ENCODE measurements at places on chromosomes 12 and 14.

DNA sequence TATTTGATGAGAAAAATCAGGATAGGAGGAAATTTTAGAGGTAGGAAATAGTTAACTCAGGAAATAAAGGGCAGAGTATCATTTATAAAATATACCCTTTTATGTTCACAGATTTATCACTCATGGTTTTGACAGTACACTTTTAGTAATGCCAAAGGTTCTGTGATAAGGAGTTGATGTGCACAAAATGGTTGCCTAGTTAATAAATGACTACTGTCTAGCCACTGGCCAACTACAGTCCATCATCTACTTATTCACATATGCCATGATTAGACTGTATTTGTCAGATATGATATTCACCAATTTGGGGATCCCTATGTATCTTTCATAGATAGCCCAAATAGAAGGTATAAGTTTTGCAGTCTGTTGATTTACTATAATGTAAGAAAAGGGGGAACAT, 19.2 kb upstream of the GXYLT1 start:
- DNase-seq: no peak

- no peak for DNase-seq
Measured at GRCh38 chr12:75933101-75933500, 98.5 kb downstream of the PHLDA1 start.

DNA sequence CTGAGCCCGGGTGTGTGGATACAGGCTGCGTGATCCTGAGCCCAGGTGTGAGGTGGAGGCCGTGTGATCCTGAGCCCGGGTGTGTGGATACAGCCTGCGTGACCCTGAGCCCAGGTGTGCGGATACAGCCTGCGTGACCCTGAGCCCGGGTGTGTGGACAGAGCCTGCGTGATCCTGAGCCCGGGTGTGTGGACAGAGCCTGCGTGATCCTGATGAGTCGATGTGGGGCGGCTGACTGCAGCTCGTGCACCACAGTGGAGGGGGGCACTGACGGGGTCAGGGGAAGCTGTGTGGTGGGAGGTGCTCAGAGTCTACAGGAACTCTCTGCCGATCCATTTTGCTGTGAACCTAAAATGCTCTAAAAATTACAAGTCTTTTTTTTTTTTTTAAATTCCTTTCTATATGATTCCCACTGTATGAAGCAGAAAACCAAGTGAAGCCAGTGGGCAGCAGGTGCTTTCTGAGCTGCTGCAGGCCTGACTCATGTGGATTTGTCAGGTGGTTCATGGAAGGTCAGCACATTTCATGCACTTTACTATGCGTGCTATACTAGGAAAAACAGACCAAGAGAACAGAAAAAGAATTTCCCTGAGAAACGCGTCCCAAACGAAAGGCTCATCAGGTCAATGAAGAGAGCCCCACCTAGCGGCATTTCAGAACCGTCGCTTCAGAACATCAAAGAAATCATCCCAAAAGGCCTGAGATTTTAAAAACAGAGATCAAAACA, 19.3 kb downstream of the BRF1 start:
- no peak for DNase-seq

DNA sequence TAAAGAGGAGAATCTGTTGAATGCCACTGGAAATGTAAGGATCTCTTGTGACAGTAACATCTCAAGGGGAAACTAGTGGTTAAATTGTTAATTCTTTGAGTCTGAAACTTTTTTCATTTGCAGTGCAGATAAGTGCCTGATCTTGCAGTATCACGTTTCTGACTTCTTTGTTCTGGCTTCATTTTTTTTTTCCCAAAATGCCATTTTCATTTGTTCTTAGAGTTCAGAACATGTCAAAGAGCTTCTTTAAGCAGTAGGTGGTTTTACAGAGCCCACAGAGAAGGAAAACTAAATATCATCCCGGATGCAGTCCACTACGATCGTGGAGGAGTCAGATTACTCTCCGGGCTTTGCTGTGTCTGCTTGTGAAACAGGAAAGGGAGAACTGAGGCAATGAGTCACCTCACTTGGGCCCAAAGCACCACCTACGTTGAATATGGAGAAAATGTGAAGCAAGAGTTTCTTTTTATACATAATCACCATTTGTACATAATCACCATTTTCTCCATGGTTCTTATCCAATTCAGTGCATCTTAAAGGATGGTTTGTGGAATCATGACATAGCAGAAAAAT, 43.9 kb downstream of the HMGA2 start:
- no peak for DNase-seq

- no peak for DNase-seq
Measured at GRCh38 chr12:64810831-64811230, 13.6 kb upstream of the TBC1D30 start.

- DNase-seq: no peak
Measured at GRCh38 chr12:52615912-52616311, 2.4 kb downstream of the KRT73 start.

DNA sequence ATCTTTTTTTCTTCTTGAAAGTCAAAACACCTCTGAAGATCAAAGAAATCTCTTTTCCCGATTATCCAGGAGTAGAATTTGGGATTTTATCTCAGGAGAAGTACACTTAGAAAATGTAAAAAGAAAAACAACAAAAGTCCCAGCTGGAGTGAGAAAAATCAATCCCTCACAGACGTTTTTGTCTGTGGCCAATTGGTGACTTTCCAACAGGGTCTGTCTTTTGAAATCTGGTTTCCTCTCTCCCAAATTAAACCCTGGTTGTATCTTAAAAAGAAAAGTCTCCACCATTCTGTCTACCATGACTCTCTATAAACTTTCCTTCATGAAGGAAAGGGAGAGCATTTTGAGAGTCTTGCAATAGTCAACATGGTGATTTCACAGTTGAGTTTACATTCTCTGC, 88.1 kb downstream of the DACT1 start:
- no peak for DNase-seq

GRCh38 chr14:52268279-52269061, 972 bp downstream of the PTGDR start:
- no peak for DNase-seq

DNA sequence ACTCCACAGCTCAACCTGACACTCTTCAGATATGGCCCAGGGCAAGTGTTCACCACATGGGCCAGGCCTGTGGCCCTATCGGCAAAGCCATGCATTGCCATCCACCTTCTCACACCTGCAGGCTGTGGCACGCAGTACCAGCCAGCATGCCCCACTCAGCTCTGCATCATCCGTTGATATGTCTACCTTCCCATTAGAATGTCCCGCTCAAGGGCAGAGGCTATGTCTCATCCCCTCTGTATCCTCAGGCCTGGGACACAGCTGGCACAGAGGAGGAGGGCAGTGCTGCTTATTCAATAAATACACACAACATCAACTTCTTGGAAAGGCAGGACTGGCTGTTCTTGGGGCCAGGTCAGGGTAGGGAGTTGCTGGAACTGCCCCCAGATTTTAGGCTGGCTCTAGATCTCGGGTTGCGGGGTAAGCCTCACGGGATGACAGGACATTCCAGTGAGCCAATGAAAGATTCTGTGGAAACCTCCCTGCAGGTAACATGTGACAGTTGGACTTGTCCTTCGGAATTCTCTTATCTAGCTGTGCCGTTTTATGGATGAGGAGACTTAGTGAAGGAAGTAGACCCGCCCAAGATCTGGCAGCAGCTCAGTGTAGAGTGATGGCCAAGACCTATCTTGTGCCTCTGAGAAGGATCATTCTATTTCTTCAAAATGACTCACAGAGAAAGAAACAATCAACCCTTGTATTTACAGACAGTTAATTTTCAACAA, 25.6 kb downstream of the SYNE3 start:
- DNase-seq: no peak

Data from stimulated activated CD8-positive, alpha-beta memory T cell treated with anti-CD3 and anti-CD28 coated beads, Interleukin-2, amount 100 ng/mL, for 1 hour (primary cell).